Muscle of leg (tissue), 16 donors: ENCODE measurements at places on chromosomes 12 and 14. TPM values are rescaled to one million over a fixed set of nuclear protein-coding genes. Genes with fewer than 3 reads are reported as not detected.

DNA sequence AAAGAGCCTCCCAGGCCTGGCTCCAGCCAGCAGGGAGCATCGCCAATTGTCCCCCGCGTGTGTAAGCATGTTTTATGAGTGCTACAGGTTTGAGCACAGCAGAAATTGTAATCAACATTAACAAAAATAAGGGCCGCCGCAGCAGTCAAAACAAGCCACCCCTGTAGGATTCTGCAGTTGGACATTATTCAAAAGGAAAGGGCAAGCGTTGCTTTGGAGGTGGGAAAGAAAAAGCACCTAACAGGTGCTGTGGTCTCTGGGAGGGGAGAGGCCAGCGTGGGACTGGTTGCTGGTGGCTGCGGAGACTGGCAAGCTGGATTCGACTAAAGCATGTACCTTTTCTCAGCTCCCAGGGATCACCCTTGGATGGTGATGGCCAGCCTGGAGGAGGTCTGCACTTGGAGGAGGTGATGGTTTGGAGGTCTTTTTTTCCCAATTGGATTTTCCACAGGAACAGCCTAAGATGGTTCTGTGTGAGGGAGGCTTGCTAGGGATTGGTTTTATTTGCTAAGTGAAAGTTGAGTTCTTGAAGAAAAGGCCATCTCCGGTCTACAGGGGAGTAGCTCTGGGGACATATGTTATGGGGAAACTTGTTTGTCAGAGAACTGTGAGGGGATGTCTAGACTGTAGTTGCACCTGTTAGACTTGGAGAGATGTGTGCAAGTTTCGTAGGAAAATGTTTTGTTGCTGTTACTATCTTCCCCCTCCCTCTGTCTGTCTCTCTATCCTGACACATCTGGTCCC, 2.0 kb downstream of the DYRK2 start:
- peak; percentile 45 for DNase-seq

DNA sequence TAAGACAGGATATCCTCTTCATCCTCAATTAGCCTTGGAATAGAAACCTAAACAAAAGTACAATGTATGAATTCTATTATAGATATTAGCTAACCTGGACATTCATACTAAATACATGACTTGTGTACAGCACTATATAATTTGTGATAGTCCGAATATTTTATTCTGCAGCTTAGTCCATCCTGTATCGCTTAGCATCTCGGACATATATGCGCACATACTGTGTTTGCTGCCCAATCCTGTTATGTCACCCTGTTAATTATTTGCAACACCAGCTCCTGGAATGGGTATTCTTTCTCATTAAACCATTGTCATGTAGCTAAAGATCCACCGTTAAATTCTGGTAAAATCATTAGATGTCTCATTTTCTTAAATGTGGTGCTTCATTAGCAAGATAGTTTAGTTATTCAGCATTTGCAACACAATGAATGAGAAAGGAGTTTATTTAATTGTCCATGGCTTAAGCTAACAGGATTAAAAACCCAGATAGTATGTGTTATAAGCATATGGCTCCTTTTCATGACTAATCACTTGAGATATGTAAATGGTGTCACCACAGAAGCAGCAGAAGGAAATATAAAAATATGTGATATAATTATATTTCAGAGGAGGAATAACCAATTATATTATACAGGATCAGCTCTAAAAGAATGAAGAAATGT, 156.0 kb upstream of the ARHGAP5 start:
- DNase-seq: no peak

The NXPH4 gene
- total RNA-seq: 1.2 TPM

DNA sequence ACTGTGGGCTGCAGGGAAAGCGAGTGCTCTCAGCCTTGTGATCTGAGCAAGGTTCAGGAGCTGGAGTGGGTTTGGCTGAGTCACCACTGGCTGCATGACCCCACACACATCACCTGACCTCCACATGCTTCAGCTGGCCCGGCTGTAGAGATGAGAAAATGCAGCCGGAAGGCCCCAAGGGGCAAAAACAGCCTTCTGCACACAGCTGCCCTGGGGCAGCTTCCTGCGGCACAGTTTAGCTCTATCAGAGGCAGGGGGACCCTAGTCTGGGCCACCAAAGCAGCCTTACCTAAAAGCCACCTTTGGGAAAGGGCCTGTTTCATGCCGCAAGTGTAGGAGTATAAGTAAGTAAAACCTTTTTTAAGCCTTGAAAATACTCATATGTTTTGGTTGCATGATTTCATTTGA, 123.3 kb downstream of the SSPN start:
- DNase-seq: peak; percentile 59

GRCh38 chr12:49108958-49109404, 1.7 kb downstream of the LMBR1L start:
- DNase-seq: peak; percentile 80

GRCh38 chr12:131775392-131776236, 52.6 kb upstream of the MMP17 start:
- DNase-seq: no peak

GRCh38 chr12:46777587-46777986, 48.2 kb downstream of the SLC38A4 start:
- no peak for DNase-seq

The ZNF385A gene
- 2.7 TPM for total RNA-seq

DNA sequence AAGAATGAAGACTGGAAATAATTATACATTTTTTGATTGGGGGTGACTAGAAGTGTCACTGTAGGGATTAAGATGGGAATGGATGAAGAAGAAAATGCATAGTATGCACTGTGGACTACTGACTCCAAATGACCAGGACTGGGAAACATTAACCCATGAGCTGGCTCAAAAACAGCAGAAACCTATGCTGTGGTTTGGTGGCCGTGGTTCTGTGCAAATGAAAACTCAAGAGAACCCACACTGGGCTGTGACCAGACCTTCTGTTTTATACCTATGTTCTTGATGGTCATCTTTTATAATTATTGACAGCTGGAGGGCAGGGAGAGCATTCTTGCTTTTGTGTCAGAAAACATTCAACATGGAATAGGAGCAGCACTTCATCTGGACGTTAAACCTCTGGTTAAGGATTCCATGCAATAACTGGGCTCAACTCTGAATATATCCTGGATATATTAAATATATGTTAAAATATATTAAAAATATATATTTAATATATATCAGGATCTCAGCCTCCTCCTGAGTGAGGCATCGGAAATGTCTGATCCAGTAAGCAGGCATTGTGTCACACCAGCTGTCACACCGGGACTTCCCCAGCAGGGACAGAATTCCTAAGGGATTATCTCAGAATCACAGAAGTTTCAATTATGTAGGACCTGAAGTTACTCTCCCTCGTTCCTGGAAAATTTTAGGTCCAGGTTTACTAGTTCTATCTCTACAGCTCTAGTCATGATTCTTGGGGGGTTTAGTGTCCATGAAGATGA, 48.5 kb downstream of the BBS10 start:
- DNase-seq: peak; percentile 14

- no peak for DNase-seq
These were observed 8.0 kb downstream of the DUSP6 start for GRCh38 chr12:89344043-89344861.

GRCh38 chr12:31021809-31022494, 51.7 kb upstream of the DDX11 start:
- DNase-seq: no peak

The ANO4 gene
- total RNA-seq: 0.35 TPM

GRCh38 chr12:82688035-82688501, 1.4 kb downstream of the TMTC2 start:
- DNase-seq: peak; percentile 34

The NINJ2 gene
- total RNA-seq: 3.2 TPM

- DNase-seq: peak; percentile 75
These were observed 101.2 kb upstream of the SLC38A2 start for GRCh38 chr12:46473634-46474329.

DNA sequence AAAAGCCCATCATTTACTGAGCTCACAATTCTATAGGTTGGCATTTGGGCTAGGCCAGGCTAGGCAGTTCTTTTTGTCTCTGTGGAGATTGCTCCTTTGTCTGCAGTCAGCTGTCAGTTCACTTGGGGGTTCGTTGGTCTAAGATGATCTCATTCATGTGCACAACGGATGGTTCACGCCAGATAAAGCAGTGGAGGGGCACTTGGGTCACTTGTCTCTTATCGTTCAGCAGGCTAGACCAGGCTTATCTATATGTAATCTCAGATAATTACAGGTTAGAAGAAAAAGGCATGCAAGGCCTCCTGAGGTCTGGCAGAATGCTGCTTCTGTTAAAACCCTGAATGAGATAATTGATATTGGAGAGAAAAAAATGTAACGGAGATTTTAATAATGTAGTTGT, 119.0 kb upstream of the ATP2B1 start:
- DNase-seq: no peak

DNA sequence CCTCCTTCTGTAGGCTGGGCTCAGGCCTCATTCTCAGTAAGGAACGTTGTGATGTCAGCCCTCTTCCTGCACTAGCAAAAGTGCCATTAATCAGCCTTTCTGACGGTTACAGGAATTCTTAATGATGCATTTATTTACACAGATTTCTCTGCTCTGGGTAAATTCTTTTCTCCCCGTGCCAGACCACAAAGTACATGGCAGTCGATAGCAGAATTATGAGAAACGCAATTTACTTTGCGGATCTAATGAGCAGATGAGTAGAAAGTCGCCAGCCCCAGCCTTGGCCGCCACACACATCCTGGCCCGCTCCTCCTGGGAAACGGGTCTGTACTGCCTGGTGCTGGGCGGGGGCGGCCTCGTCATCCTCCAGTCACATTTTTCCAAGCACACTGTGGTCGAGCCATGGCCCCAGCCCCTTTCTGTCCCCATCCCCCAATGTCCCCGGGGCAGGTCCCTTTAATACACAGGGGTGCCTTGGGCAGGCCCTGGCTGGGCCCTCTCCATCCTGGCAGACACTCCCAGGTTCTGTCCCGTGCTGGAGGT, 25.9 kb downstream of the NOC4L start:
- DNase-seq: no peak

The GPR65 gene
- 0.53 TPM for total RNA-seq

GRCh38 chr12:12891080-12891880, at the start of gene GPRC5A:
TSS of gene GPRC5A (plus strand) at chr12:12891562. CDS start at chr12:12908250, 16,688 bp downstream.
- DNase-seq: peak; percentile 95

- no peak for DNase-seq
These were observed 31.5 kb downstream of the DEGS2 start for GRCh38 chr14:100127853-100128455.

DNA sequence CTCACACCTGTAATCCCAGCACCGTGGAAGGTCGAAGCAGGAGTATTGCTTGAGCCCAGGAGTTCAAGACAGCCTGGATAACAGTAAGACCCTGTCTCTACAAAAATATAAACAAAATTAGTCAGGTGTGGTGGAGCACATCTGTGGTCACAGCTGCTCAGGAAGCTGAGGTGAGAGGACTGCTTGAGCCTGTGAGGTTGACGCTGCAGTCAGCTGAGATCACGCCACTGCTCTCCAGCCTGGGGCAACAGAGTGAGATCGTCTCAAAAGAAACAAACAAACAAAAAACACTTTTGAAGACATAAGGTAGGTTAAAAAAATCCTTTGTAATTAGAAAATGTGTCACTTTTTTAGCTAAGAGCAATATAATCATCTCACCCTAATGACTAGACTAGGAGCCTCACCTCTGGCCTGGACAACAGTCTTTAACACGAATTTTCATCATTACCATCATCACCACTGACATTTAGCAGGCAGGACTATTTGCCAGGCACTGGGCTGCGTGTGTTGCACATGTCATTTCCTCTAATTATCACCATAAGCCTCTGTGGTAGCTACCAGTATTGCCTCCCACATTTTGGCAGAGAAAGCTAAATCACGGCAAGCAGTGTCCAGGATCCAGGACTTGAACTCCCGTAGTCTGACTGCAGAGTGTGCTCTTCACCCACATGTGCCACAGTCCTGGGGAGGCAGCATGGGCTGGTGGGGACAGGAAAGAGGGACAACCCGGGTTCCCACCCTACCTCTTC, 4.6 kb upstream of the SYCP3 start:
- no peak for DNase-seq

GRCh38 chr14:56810836-56811592, 735 bp upstream of the OTX2 start:
- no peak for DNase-seq

- peak; percentile 48 for DNase-seq
These were observed 163.0 kb downstream of the OTOGL start for GRCh38 chr12:80262346-80262745.

GRCh38 chr12:118830296-118830695, 151.0 kb upstream of the SRRM4 start:
- peak; percentile 77 for DNase-seq

The OR6C74 gene
- not detected for total RNA-seq

- DNase-seq: no peak
These were observed 20.4 kb downstream of the EGLN3 start for GRCh38 chr14:33930439-33930838.

- no peak for DNase-seq
These were observed 12.4 kb downstream of the NGB start for GRCh38 chr14:77258566-77258965.
